AG20443 (cell line): ENCODE measurements at places on chromosomes 1 and 21.
A peak's percentile ranks its signal among the peaks of the same experiment; 100 is the strongest.

- no peak for DNase-seq
These were observed 25.5 kb downstream of the CD58 start for GRCh38 chr1:116545359-116545705.

- no peak for DNase-seq
These were observed 31.4 kb upstream of the ARTN start for GRCh38 chr1:43902058-43902831.

DNA sequence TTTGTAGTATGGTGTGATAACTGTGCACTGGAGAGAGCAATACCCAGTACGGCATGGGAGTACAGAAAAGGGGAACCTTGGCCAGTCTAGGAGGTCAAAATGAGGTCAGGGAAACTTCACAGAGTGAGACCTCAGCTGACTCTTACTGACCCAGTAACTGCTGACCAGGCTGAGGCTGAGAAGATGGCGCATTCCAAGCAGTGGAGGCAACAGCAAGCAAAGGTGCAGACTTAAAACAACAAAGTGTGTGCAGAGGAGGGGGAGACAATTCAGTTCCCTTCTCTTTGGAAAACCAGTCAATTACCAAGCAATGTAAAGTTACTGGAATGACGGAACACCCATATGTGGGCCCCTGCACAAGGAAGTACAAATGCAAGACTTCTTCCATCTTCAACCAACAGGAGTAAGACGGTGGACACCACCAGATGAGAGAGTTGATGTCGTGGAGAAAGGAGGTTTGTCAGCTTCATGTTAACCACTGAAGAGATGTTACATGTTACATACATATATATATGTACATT, 54.6 kb upstream of the PRDX6 start:
- DNase-seq: no peak

DNA sequence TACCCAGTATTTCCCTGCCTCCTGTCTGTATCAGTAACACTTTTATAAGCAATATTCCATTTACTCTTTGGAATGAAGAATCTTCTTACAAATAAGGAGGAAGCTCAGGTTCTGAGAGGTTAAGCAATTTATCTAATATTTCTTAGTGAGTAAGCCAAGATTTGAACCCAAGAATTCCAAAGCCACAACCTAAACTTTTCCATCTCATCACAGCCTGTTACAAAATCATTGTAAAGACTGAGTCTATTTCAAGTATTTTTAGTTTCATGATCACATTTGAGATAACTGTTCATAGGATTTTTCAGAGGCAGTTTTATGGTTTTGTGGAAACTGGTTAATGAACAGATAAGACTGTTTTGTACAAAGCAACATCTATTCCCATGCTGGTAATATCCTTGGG, 29.8 kb upstream of the HHAT start:
- DNase-seq: no peak

GRCh38 chr1:224488806-224489499, 54.4 kb upstream of the WDR26 start:
- DNase-seq: no peak

DNA sequence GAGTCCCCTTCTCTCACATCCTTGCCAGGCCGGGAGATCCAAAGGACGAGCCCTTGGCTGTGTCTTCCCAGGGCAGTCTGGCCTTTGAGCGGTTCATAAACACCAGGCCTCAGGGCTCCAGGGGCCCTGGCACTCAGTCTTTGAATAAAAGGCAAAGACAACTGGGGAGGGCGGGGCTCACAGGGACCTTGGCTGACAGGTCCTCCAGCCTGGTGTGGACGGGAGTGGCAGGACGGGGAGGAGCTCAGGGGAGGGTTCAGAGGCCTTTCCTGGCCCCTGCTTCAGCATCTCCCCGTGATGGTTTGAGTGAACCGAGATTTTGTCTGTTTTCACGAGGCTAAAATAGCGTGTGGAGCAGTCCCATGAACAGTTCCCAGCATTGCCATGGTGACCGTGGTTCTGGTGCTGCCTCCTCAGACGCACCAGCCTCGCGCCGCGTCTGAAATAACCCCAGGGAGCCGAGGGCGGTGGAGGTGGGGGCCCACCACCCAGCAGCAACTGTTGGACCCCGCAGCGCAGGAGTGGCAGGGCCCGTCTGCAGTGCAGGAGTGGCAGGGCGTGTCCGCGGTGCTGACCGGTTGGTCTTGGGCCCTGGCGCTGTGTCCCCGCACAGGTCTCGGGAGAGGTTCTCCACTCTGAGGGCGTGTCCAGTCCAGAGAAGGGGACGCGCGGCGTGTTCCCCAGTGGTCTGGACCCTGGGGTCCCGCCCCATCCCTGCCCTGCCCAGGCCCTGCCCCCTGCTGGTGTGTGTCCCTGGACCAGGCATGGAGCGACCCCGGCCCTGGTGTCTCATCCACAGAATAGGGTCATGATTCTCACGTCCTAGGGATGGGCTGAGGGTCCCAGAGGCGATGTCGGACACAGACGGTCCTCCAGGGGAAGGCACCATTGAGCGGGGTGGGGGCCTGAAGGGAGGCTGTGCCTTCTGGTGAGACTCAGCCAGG, 7.1 kb upstream of the PRKCZ start:
- DNase-seq: no peak

DNA sequence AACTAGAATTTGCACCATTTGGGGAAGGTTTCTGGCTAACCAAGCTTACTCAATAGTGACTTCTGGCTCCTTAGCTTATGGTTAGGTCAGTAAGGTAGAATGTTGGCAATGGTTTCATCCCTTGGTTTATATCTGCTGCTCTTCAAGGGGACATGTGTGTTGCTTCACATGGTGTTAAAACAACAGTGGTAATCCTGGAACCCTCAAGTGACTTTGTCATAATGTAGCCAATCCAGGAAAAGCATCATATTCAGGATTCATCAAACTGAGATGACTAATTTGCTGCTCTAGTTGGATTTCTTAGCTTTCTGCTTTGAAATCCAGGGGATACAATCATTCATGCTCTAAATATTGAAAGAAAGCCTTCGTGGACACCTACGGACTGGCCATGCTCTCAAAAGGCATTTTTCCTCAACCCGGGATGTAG, 108.7 kb downstream of the RGL1 start:
- DNase-seq: peak; percentile 22
